ENCODE measurements at places on chromosomes 3 and 15. TPM values are rescaled to one million over a fixed set of nuclear protein-coding genes. Genes with fewer than 3 reads are reported as not detected.
A peak's percentile ranks its signal among the peaks of the same experiment; 100 is the strongest.

VPS39 gene
- 49.1 TPM for total RNA-seq

GRCh38 chr3:68974711-68975110, 38.8 kb downstream of the EOGT start:
- DNase-seq = no peak

GRCh38 chr3:127406309-127407025, 118.6 kb upstream of the PRR20G start:
- DNase-seq = no peak

ANKRD34C gene
- not detected for total RNA-seq

TP63 gene
- total RNA-seq = not detected

- DNase-seq = no peak
Observed at GRCh38 chr3:98702166-98702565, 61.0 kb upstream of the ST3GAL6 start.

DNA sequence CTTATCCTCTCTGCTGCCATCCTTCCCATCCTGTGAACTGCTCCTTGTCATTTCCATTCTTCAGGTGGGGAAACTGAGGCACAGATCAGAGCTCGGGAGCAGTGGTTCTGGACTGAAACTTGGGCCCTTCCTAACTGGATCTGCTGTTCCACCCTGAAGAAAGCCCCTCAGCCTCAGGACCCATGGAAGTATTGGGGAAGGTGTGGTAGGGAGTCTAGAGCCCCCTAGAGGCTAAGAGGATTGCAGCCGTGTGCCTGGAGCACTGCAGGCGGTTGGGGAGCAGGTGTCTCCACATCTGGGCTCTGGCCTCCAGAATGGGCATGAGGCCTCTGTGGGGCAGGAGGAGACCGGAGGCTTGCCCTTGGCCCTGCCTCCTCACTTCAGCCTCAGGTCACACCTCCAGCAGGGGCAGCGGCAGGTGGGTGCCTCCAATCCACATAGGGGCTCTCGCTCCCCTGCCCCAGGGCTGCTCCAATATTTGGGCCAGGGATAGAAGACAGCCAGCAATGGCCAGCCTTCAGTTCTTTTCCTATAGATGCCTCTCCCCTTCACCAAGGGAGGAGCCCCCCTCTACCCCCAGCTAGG, 28.1 kb downstream of the DNAJB8 start:
- DNase-seq = no peak

DNA sequence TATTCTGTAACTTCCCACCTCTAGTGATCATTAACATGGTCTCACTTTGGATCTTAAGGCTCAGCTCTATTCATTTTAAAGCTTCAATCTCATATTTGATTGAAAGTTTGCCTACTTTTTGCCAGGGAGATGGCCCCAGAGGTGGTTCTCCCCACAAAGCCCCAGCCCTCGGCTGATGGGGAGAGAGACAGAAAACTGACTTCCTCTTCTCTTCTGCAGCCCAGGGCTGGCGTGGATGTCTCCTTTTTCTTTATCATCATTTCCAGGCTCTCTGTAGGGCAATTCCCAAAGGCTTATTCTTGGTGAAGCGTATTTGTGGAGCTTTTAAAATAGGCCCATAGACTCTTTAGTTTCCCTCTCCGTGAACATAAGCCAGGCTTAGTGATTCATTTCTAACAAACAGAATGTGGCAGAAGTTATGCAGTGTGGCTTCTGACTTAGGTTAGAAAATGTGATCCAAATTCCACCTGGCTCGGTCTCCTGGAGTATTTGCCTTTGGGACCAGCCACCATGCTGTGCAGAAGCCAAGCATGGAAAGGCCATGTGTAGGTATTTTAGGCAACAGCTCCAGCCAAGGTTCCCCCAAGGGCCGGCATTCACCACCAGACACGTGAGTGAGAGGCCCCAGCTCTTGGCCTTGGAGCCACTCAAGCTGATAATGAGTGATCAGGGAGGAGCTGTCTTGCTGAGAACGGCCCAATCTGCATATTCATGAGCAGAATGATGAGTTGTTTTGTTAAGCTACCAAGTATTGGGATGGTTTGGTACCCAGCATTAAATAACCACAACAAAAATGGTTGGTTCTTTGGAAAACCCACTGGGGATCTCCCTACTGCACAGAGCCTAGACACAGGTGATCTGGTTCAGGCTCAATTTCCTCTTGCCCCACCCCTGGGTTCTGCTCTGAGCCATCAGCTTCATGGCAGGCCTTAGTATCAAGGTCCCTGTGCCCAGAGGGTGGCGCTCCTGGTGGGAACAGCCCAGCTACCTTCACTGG, 353.2 kb upstream of the PROK2 start:
- DNase-seq = no peak

- no peak for DNase-seq
Observed at GRCh38 chr3:112122870-112123269, 10.2 kb downstream of the GCSAM start.

- DNase-seq = no peak
Observed at GRCh38 chr15:95269242-95270183, 1038.2 kb downstream of the MCTP2 start.

GRCh38 chr3:30357897-30358296, 248.5 kb upstream of the TGFBR2 start:
- DNase-seq = no peak

DNA sequence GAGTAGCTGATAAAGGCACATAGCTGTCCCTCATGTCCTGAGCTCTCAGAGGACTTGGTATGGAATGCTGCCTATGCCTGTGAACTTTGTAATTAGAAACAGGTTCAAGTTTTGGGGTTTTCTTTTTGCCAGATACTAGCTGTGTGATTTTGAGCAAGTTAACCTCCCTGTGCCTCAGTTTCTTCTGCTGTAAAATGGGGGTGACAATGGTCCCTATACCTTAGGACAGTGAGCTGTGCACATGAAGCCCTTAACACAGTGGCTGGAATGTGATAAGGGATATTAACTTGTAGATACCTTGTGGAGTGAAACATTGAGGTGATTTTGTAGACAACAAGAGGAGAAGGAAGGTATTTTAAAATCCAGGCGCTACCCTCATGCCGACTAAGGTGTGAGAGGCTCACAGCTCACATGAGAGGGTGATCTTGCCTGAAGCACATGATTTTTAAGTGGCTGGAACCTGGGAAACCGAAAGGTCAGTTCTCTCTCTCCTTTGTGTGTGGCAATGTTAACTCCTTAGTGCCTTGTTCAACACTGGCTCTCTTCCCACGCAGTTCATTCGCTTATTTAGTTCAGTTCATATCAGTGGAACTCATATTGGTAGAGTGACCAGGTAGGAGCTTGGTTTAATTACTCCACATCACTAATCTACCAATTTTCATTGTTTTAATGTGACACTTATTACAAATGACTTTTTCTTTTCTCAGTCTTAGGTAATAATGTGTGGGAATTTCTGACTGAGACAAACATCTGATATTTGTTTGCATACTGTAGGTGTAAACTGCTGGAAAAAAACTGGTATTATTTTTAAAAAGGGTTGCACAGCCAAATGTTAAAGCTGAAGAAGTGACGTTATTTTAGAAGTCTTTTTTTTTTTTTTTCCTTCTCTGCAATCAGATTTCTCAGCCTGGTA, 236.2 kb downstream of the ITPR1 start:
- DNase-seq = no peak

DNA sequence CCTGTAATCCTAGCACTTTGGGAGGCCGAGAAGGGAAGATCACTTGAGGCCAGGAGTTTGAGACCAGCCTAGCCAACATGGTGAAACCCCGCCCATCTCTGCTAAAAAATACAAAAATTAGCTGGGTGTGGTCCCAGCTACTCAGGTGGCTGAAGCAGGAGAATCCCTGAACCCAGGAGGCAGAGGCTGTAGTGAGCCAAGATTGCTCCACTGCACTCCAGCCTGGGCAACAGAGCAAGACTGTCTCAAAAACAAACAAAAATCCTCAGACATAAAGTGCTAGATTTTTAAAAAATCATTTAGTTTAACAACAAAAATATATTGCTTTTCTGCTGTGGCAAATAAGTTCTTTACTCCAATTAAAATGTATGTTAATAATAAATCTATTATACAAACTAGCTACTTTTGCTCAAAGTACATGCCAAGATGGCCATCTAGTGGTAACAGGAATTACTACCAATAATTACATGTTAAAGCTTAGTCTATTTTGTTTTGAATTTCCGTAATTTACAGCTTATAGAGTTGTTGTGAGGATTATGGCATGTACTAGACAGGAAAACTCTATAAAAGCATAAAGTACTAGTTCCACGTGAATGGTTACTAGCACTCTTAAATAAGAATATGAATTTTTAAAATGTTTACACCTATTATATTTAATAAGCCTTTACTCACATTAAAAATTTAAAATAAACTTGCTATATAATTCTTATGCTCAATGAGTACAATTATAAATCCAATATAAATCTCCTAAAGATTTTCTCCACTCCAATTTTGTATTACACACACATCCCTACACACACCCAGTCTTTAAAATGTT, 39.0 kb downstream of the GABPB1 start:
- no peak for DNase-seq

DNA sequence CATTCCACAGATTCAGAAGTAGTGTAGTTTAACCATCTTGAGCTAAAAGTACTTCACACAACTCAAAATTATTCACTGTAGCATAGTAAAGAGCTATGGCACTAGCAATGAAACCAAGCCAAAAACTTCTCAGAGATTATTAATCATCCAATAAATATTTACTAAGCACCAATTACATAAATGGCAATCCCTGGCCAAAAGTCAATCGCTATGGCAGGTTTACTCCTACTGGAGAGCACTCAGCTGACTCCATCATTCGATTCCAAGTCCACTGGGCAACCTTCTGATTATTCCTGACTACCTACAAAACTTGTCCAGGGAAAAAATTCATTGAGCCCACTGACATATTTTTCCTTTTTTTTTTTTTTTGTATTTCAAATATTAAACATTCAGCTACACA, 23.9 kb downstream of the ATP13A3 start:
- no peak for DNase-seq

DNA sequence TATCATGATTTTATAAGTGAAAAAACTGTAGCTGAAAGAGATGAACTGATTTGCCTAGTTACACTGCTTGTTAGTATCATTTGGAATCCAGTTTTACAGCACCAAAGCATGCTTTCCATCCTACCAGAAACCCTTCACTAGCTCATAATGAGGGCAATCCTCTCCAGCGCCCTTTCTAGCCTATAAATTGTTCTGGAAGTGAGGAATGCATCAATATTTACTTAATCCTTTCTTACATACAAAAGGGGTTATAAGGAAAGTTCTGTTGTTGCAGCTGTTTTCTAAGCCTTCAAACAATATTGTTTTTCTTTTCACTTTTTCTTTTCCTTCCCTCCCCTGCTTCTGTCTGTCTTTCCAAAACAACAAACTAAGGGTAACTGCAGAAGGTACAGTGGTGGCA, 11.0 kb upstream of the PCCB start:
- DNase-seq = no peak

- peak; percentile 82 for DNase-seq
Observed at GRCh38 chr15:45205192-45205591, 17.4 kb upstream of the SHF start.

- no peak for DNase-seq
Observed at GRCh38 chr3:64815195-64815631, 127.4 kb upstream of the ADAMTS9 start.

DNA sequence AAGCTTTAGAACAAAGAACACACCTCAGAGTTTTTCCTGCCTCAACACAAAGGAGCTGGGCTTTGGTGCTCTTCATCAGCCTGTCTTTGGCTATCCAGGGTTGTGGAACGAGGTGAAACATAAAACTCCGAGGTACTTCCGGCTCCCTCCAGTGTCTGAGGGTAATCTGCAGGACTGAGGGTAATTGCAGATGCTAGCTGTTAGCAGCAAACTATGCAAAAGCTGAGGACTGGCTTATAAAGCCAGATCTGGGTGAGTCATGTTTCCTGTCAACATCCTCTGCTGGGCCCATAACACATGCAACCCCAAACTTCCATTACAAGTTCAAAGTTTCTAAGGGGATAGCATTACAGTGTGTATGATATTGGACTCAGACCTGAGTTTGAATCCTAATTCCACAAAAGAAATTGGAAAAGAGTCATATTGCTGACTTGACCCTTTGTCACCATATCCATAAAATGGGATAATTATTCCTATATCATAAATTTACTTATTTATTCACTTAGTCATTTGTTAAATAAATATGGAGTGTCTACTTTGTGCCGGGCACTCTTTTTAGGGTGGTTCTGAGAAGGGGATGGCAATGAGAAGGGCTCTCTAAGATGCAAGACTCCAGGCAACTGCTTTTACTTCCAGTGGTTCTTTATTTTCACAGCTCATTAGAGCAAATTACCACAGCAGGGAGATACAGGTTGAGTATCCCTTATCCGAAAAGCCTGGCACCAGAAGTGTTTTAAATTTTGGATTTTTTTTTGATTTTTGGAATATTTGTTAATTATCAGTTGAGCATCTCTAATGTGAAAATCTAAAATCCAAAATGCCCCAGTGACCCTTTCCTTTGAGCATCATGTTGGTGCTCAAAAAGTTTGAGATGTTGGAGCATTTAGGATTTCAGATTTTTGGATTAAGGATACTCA, 9.5 kb upstream of the TRIM69 start:
- peak; percentile 78 for DNase-seq

DNA sequence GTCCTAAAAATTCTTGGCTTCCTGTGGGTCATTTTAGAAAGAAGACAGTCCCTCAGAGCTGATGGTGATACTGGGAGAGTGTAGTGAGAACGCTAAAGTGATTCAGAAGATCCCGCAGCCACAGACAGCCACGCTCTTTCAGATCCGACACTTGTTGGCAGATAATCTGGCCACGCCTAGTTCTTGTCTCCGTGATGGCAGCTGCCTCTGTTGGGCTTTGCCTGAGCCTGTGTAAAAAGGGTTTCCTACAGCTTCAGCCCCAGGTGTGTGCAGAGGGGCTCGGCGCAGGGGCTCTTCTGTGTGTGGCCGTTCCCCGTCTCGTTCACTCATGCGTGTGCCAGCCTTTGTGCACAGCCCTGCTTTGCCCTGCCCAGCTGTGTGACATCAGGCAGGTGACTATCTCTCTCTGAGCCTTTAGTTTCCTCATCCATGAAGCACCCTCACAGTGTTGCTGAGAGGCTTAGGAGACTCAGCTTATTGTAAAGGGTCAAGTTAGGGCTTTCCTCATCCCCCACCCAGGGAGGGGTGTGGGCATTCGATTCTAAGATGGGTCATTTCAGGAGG, 6.3 kb downstream of the IRAK2 start:
- DNase-seq = no peak

B4GALT4 gene
- 54.5 TPM for total RNA-seq

- DNase-seq = no peak
Observed at GRCh38 chr3:24225385-24225950, 269.2 kb downstream of the THRB start.

GRCh38 chr3:189967254-189967865, 153.3 kb downstream of the P3H2 start:
- DNase-seq = peak; percentile 49

DNA sequence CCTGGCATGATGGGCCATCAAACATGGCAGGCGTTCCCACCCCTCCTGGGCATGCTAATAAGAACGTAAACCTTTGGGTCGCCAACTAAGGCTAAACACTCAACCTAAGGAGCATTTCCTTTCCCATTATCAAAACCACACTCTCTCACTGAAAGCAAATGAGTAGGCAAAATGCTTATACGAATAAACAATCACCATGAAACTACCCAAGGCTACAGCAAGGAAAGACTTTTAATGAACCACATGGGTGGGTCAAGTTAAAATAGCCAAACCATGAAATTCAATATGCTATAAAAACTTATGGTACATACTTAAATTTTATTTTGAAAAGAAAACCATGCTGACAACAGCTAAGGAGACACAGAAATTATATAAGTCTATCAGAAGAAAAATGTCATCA, 180.6 kb downstream of the OSBPL10 start:
- no peak for DNase-seq
